ENCODE measurements at places on chromosomes 2 and 18.

DNA sequence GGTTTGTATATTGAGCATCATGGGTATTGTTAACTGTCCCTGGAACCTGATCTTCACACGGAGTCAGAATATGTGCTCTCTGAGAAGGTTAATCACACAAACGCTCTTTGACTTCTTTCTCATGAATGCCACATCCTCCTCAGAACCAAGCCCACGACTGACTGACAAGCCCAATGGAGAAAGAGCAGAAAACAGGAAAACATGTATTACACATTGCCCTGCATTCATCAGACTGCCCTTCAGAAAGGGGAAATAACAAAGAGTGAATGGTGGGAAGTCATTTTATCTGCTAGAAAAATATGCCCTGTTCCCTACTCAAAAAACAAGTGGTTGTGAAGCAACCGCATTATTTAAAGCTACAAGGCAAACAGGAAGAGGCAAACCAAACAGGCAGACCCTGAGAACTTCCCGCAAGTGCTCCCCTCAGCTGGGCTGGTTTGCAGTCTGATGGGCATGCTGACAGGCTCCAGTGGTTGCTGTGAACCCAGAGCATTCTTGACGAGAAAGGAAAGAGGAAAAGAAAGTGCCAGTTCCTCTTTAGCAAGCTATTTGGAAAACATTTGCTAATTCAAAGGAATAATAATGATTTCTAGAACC, 172.9 kb upstream of the SETBP1 start:
- peak overlapping the region; percentile 90 for H3K27ac ChIP-seq
- no peaks in the 10 kb centered on the region for H3K27me3 ChIP-seq
- no peak overlapping the region for H3K4me3 ChIP-seq

DNA sequence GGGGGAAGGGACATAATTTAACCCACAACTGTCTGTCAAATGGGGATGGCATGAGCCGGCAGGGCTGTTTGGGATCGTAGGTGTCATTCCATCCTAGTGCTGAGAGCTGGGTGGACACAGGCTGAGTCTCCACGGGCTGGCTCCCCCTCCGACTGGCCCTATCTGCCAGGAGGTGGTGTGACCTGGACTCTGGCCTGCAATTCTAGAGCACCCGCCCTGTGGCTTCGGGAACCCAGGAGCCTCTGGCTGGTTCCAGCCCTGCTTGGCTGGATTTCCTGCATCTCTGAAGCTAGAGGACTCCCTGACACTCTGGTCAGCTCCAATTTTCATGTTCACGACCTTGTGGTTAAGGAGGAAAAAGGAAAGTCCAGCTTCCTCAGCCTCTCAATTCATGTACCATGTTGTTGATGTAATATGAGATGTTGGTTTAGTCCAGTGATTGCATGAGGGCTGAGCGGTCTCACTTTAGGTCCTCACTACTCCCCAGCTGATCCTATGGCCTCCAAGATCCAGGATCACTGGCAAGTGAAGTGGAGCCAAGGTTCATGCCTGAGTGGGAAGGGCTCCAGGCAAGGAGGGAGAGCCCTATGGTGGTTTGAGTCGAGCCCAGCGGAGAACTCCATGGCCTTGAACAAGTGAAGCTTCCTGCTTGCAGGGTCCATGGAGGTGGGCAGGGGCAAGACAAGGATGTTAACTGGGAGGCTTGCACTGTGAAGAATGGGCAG, 169.1 kb downstream of the NDUFA10 start:
- H3K27ac ChIP-seq: no peak overlapping the region
- no peaks in the 10 kb centered on the region for H3K4me1 ChIP-seq
- peaks cover 4% of the 10 kb centered on the region for H3K27me3 ChIP-seq
- no peaks in the 10 kb centered on the region for H3K36me3 ChIP-seq
- H3K4me3 ChIP-seq: no peak overlapping the region

DNA sequence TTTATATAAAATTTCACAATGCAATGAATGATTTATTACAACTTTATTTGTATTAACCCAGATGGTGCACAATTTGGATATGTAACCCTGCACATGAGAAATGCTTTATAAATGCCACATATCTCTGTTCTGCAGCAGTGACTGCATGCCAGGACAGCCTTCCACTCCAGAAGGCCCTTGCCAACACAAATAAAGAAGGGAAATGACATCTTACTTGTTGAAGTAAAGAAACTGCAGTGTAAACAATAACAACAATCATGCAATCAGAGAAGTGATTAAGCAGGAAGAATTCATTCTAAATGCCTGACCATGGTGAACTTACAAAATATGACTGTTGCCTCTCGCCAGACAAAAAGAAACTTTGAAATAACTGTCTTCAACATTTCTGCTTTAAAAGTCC, 129.9 kb upstream of the CHST9 start:
- no peaks in the 10 kb centered on the region for H3K27me3 ChIP-seq
- no peak overlapping the region for H3K4me3 ChIP-seq
- no peaks in the 10 kb centered on the region for H3K36me3 ChIP-seq
- H3K4me1 ChIP-seq: no peaks in the 10 kb centered on the region

- peaks cover 54% of the 10 kb centered on the region for H3K4me1 ChIP-seq
- no peaks in the 10 kb centered on the region for H3K36me3 ChIP-seq
- no peaks in the 10 kb centered on the region for H3K27me3 ChIP-seq
- peak; percentile 37 for DNase-seq
- H3K4me3 ChIP-seq: no peak overlapping the region
Measured at GRCh38 chr18:58536202-58536516, 92.7 kb downstream of the ALPK2 start.

GRCh38 chr2:178309541-178309940, 115.2 kb downstream of the OSBPL6 start:
- no peaks in the 10 kb centered on the region for H3K27me3 ChIP-seq
- H3K36me3 ChIP-seq: no peaks in the 10 kb centered on the region
- DNase-seq: no peak

DNA sequence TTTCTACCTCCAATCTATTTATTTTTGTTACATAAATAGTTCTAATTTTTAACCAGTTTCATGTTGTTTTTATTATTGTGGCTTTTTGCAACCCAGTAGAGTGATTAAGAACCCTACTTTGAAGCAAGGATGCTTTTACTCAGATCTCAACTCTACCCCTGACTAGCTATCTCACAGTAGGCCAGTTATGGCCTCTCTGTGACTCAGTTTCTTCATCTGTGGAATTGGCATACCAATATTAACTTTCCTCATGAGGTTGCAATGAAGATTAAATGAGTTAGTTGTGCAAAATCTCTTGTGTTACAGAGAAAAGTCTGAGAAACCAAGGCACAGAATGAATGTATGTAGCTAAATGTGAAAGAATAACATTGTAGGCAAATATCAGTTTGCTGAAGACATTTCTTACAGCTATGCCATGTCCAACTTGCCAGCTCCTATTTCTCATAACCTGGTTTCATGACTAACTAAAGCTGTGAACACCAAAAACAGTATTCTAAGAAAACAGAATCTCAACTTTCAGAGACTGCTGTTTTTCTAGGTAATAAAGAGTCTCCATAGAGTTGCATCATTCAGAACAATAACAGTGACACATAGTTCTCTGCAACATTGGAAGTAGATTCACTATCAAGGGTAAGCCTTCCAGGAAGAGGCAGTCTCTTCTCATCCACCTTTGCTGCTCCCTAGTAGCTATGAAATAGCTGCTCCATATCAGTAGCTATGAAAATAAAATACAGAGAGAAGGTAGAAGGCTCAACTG, 33.2 kb upstream of the CYTIP start:
- H3K27me3 ChIP-seq: no peaks in the 10 kb centered on the region
- no peak overlapping the region for H3K4me3 ChIP-seq
- no peak overlapping the region for H3K27ac ChIP-seq
- H3K36me3 ChIP-seq: no peaks in the 10 kb centered on the region
- no peak for DNase-seq

- H3K4me3 ChIP-seq: no peak overlapping the region
- H3K4me1 ChIP-seq: peaks cover 26% of the 10 kb centered on the region
- H3K27ac ChIP-seq: no peak overlapping the region
Measured at GRCh38 chr2:28277466-28277865, 115.2 kb upstream of the FOSL2 start.
